ENCODE measurements at places on chromosomes 16 and 17.
A peak's percentile ranks its signal among the peaks of the same experiment; 100 is the strongest.

DNA sequence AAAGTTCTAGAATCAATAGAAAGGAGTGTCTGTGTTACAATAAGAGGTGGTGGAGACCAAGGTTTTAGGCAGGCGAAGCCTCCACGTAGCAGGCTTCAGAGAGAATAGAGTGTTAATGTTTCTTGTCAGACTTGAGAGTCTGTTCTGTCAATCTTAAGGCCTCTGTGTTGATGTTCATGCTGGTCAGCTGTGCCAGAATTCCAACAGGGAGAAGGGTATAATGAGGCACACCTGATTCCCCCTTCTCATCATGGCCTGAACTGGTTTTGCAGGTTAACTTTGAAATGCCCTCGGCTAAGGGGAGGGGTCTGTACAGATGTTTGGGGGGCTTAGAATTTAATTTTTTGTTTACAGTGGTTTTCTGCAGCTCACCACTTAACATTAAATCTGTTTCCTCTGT is 46.0 kb downstream of the RNF112 start:
- DNase-seq = no peak

DNA sequence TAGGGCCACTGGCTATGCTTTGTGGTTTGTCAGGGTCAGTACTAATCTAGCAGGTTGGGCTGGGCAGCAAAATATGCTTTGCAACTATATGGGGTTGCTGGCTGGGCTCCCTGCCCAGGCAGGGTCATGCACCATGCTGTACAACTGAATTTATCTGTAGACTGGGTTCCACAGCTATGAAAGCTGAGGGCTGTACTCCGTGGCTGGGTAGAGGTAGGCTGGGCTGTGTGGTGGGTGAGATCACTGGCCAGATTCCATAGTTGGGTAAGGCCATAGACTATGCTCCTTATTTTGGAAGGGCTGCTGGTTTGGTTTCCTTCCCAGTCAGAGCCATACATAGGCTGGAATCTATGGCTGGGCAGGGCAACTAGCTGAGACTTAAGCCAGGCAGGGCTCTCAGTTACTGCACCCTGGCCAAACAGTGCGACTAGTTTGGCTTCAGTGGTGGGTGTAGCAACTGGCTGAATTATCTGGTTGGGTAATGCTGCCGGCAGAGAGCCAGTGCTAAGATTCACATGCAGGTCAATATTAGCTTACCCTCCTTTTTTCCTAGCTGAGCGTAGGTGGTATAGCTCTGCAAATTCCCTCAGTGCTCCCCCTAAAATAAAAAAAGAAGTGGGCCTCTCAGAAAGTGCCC is 769.1 kb upstream of the CDH8 start:
- no peak for DNase-seq

- DNase-seq = no peak
Observed at GRCh38 chr17:49005140-49005539, 8.0 kb downstream of the IGF2BP1 start.

DNA sequence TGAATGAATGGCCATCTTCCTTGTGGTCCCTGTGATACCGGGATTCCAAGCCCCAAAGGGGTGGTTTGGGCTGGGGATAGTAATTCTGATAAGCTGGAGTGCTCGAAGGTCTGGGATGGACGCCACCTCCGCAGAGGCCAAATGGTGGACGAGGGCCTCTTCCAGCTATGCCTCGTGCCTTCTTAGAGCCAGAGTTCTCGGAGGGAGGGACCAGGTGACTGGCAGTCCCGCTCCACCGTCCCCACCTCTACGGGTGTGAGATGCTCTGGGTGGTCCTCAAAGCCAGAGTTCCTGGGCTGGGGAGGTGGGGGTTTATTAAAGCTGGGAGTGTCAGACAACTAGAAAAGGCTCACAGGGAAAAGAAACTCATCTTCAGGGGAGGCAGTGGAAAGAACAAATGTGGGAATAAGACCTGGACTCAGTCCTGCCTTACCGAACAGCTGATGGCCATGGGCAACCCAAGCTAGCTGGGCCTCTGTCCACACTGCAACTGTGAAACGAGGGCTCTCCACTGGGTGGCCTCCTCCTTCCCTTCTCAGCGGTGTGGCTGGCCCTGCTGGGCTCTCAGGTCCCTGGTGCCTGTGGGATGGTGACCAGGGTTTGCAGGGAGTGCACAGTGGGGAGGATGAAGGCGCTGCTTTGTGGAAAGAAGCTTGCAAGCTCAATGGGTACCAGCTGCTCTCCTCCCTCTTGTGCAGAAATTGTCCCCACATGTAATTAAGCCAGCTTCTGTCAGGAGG is 75.2 kb downstream of the N4BP1 start:
- DNase-seq = no peak

- DNase-seq = no peak
Observed at GRCh38 chr17:80619535-80620235, 75.0 kb downstream of the RPTOR start.

DNA sequence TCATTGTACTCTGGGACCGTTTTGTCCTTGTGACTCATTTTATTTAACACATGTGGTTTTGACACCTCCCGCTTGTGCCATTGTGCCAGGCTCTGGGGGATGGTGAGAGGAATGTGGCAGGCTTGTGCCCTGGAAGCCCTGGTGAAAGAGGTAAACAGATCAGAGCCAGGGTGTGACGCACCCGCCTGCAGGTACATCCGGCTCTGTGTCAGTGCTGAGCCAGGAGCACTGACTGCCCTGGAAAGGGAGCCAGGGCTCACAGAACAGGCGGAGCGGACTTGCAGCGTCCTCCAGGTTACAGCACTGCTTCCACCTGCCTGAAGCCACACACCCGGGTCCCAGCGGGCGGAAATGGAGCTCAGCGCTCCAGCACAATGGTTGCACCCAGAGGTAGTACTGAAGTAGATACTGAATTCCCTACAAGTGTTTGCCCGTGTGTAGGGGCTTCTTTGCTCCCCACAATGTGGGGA is 30.6 kb downstream of the CDRT15 start:
- peak; percentile 82 for DNase-seq

- peak; percentile 73 for DNase-seq
Observed at GRCh38 chr16:89330177-89330856, 112.8 kb downstream of the ZNF778 start.

GRCh38 chr16:64475627-64476351 is 646.1 kb downstream of the CDH11 start:
- no peak for DNase-seq

DNA sequence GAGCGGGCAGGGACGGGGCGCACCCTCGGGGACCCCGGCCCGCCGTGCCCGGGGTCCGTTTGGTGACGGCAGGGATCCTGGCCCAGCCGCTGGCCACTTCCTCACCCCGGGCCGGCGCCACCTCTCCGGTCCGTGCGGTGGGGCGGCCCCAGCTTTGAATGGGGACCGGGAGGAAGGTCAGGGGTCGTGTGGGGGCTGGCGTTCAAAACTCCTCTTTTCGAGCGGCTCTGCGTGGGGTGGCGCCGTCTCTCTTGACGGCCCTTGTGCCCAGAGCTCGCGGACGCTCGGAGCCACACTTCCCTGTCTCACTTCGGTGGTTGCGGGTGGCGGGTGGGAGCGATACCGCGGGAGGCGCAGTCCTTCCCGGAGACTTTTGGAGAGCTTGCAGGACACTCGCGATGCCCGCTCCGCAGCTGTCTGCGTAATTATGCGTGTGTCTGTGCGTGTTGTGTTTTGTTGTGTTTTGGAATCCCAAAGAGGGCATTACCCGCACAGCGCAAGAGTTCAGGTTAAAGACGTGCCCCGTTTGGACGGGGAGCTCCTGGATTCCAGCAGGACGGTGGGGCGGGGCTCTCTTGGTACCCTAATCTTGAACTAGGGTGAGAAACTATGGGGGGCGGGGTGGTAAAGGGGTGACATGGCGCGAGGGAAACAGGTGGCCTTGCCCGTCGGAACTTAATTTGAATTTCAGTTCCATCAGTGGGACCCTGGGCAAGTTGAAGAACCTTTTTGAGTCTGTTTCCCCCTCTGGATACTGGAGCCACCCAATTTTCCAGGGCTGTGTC is 637 bp downstream of the PLCG2 start:
- no peak for DNase-seq

DNA sequence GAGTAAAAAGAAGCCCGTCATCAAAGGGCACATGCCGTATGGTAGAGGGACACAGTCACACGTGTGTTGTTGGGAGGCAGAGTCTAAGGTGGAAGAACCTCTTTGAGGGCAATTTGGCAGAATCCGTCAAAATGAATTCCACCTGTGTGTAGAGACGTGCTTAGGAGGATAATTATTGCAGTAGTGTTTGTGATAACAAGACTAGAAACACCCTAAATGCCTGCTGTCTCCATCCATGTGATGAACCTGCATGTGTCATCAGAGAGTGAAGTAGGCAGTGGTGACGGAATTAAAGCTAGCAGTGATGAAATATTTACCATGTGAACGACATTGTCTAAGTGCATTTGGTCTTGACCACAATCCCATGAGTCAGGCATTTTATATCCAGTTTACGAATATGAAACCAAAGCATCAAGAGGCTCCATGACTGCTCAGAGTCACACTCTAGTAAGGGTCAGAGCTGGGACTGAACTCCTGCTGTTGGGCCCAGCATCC is 61.3 kb upstream of the ADORA2B start:
- no peak for DNase-seq

GRCh38 chr17:38449364-38449763 is 21.1 kb downstream of the ARHGAP23 start:
- no peak for DNase-seq

DNA sequence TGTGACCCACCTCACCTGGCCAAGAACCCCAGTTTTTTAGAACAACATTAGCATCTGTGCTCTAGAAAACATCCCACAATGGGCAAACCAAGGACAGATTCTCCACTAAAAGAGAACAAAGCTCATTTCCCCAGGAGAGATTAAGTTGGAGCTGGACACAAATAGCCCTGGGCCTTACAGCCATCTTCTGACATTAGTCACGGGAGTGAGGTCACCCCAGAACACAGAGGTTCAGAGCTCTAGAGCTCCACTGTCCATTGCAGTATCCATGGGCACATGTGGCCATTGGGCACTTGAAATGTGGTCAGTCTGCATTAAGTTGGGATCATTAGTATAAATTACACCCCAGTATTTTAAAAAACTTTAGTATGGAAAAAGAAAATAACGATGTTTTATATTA is 47.6 kb upstream of the RBBP6 start:
- DNase-seq = no peak

- no peak for DNase-seq
Observed at GRCh38 chr17:82114872-82115271, 16.8 kb upstream of the FASN start.

GRCh38 chr16:31260136-31260931 is 559 bp downstream of the ITGAM start:
- DNase-seq = no peak

- no peak for DNase-seq
Observed at GRCh38 chr17:42573095-42573494, 4.4 kb downstream of the PSMC3IP start.

DNA sequence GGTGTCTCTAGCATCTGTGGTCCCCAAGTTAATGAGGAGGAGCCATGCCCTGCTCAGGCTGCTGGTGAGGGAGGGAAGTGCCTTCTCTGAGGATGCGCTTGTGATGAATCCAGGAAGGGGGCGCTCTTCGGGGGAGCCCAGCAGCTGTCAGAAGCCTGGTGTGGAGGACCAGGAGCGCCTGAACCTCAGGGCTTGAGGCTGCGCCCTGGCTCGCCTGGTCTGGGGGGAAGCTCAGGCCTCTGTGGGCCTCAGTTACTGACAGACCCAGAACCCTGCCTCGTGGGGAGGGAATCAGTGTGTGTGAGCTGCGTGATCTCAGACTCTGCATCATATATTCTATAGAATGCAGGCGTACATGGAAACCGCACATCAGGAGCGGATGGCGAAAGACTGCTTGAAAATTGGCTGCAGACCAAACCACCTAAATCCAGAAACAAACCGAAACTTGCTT is 126.1 kb downstream of the SEC14L1 start:
- DNase-seq = no peak

GRCh38 chr17:74467221-74467951 is 952 bp downstream of the CD300A start:
- peak; percentile 23 for DNase-seq

DNA sequence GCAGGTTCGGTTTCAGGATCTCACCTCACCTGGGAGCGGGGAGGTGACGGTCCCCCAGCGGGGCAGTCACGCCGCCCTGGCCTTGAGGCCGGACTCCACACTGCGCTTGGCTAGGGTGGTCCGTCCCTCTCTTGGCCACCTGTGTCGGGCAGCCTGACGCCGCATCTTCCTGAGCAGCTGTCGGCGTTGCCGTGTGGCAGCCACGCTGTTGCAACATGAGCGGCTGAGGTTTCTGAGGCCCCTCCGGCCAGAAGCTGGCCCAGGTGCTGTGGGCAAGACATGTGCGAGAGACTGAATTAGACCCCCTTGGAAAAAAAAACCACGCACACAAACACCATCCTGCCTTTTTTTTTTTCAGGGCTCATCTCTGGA is 49.2 kb downstream of the IRF8 start:
- DNase-seq = no peak

DNA sequence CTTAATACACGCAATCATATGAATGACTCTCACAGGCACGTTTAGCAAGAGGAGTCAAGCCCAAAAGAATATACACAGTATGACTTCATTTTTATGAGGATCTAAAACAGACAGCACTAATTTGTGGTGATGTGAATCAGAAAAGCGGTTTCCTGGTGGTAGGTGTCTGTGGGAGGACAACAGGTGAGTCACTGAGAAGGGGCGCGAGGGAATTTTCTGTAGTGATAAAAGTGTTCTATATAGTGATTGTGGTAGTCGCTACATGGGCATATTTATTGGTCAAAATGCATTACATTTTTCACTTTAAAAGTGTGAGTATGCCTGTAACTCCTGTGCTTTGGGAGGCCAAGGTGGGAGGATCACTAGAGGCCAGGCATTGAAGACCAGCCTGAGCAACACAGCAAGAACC is 7.6 kb upstream of the TNRC6A start:
- peak; percentile 22 for DNase-seq

- peak; percentile 87 for DNase-seq
Observed at GRCh38 chr17:42116705-42117396, 4.3 kb downstream of the KAT2A start.

DNA sequence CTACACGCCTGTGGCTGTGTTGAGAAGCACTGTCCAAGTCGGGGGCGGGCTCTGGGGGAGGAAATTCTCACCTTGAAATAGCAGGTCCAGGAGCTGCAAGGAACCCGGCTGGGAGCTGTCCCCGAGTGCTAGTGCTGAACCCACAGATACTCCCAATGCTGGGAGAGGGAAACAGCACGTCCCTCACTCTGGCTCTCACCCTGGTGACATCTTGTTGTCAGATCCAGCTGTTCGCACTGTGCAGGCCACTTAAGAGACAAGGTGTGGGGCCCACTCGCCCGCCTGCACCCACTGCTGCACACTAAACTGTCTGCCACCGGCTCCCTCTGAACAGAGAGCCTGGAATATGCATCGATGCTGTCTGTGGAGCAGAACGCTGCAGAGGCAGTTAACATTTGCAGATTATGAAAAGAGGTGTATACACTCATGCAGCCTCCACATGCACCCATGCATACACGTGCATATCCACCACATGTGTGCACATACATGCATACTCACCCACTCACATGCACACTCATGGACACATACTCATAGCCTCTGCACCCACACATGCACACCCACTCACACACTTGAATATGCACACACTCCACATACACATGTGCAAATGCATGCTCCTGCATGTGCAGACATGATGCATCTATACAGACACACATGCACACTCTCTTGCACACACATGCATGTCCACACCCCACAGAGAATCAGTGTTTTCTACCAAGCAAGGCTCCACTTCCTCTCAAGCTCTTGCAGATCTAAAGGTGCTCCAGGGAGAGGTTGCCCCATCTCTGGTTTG is 42.0 kb downstream of the MGAT5B start:
- peak; percentile 32 for DNase-seq
